ENCODE measurements at places on chromosomes 13 and 19.

DNA sequence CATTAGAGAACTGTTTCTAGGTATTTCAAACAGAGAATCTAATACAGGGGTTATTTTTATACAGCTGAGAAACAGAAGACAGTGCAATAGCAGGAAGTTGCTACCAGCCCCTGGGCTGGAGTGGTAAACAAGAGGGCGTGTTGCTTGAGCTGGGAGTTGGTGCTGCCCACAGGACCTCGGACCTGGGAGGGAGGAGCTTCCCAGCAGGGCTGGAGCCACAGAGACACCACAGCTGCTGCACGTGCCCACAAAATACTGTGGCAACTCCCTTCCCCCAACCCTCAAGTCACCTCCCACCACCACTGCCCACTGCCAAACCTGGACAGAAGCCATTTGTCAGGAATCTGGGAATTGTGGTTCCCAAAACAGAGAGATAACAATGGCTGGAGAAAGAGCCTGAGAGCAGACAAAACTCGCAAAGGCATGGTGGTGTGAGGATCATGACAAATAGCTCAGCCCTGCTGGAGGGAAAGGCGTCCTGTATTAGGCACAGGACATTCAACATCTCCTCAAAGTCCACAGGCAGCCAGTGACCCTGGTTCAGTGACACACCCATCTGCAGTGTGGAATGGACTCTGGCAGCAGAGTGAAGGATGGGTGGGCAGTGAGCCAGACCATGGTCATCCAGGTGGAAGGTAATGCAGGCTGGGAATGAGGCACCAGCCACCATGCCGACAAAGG, 57.2 kb downstream of the SPATA13 start:
- no peak for DNase-seq

GRCh38 chr19:35403116-35403760, 32.4 kb downstream of the GPR42 start:
- no peak for DNase-seq

GRCh38 chr13:76994281-76994680, 2.4 kb downstream of the CLN5 start:
- no peak for DNase-seq

DNA sequence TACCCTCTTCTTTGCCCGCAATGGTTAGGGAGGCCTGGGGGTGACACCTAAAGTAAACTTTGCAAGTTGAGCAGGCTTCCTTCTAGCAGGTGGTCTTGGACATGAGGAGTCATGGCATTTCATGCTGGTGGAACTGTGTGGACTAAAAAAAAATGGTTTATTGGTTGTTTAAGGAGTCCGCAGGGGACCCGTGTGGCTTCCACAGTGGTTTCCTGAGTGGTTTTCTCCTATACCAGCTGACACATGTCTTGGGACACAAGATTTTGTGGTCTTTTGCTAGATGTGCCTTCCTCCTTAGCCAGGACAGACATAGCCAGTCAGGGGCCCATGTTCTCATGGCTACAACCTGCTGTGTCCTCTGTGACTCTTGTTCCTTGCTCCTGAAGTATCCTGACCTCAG, 1.5 kb downstream of the ZNF543 start:
- DNase-seq: no peak

- no peak for DNase-seq
These were observed 2.1 kb upstream of the CA11 start for GRCh38 chr19:48648134-48648533.

- DNase-seq: no peak
These were observed 8.5 kb upstream of the SLC25A15 start for GRCh38 chr13:40780822-40781401.

- DNase-seq: no peak
These were observed 15.5 kb downstream of the APLP1 start for GRCh38 chr19:35883882-35884281.

DNA sequence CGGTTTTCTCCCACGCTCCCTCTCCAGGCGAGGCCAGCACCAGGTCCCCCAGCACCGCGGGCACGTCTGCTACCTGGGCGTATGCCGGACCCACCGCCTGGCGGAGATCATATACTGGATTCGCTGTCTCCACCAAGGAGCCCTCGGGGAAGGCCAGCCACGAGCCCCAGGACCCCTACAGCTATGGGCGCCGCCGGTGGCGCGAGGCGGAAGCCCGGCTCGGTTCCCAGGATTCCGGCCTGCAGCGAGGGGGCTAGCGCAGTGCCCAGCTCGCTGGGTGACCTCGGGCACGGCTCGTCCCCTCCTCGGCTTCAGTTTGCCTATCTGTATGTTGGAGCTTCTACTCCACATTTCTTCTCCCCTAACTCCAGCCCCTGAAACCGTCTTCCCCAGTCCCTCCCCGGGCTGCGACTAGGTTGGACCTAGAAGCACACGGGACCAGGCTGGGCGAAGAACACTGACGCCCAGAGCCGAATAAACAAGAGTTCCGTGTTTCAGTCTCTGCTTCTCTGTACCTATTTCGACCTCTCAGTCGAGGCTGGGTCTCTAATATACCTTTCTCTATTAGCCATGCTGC, 749 bp upstream of the CPT1C start:
- DNase-seq: no peak

DNA sequence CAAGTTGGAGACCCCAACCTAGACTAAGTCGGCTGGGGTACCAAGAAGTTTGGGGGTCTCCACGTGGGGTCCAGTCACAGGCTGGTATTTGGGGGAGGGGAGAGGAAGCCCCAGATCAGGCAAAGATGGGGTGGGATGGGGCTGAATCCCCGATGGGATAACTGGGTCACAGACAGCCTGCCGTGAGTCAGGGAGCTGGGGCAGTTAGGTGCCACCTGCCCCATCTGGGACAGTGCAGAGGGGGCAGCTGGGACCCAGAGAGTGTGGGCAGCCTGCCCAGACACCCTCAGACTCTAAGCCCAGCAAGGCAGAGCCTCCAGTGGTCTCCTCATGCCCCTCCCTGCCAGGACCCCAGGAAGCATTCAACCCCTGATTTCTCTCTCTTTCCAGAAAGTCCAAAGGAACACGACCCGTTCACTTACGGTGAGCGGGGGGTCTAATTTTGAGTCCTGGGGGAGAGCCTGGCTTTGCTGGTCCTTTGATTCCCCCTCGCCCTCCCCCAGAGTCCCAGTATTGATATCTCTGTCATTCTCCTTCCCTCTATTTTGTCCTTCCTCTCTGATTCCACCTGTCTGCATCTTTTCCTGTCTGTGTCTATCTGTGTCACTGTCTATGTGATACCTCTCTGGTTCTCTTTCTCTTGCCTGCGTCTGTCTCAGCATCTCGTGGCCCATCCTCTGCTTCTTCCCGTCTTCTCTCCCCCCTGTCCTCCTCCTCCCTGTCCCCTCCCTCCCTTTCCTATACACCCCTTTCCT, 1.8 kb downstream of the FXYD1 start:
- DNase-seq: no peak

DNA sequence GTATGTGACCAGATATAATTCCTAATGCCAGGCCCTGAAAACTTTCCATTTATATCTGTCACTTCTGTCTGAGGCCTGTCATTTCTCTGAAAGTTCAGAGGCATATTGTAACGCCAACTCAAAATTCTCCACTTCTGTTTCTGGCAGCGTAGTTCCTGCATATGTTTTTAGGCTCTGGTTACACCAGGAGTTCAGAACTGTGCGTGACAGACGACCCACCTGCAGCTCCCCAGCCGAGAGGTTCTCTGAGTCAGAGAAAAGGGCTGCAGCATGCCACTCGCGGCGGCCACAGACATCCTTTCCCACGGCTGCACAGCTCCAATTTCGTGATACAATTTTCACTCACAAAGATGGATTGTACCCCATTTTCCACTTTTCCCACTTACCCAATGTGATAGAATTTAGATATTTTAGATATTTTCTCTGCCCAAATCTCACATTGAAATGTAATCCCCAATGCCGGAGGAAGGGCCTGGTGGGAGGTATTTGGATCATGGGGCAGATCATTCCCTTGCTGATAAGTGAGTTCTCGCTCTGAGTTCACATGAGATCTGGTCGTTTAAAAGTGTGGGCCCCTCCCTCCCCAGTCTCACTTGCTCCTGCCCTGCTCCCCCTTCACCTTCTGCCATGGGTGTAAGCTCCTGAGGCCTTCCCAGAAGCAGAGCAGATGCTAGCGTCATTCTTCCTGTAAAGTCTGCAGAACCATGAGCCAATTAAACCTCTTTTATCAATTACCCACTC, 308.1 kb downstream of the LIG4 start:
- DNase-seq: no peak

DNA sequence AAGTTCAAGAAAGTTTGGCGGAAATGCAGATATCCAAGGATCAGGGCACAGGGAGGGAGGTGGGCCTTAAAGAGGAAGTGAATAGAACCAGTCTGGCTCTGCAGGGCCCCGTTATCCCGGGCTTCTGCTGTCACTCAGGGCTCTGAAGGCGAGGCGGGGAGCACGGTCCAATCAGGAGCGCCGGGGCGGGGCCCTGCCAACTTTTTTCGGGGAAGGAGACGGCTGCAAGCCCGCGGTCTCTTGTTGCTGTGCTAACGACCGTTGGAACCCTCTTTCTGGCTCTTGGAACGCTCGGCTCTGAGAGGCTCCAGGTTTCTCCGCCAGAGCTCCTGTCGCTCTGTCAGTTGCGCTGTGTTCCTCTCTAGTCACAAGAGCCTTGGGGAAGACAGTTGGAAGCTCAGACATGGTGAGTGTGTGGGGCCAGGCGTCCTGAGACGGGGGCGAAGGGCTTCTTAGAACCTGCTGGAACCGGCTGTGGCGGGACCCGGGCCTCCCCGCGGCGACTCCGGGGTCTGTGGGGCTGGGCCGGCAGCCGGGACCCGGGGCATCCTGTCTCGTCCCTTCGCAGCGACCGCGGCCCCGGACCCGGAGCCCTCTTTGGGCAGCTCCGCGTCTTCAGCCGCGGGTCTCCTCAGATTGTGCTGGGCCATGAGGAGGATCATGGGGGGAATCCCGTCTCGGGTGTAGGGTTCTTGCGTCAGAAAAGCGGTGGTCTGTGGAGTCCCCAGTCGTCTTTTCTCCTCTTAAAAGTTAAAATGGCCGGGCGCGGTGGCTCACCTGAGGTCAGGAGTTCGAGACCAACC, 27.7 kb downstream of the ZNF844 start:
- no peak for DNase-seq

DNA sequence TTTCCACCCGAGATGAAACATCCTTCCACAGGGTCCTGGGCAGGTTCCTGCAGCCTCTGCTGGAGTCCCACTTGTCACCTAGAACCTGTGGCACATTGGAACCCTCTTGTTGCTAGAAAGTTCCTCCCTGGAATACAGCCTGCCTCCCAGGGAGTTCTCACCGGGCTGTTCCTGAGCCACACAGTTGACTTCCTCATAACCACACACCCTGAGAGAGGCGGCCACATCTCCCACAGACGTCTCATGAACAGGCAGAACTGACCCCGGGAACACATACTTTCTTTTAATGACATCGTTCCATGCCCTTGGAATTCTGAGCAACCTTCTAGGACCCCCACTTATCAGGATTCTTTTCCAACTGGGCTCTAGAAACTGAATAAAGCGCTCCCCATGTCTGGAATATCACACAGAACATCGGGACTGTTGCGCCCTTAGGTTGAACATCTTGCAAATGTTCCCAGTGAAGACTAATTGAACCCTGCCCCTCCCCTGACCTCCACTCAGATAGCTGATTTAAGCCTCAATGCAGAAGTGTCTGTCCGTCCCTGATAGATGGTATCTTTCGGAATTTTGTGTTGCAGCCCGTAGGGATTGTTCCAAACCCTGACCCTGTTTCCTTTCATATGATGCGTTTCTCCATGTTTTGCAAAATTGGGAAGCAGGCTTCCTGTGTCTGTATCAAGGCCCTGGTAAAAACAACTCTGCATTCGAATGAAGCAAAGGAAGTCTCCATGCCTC, 91.1 kb downstream of the RAB20 start:
- no peak for DNase-seq

- no peak for DNase-seq
These were observed 299.7 kb downstream of the DLEU7 start for GRCh38 chr13:50543782-50544181.

DNA sequence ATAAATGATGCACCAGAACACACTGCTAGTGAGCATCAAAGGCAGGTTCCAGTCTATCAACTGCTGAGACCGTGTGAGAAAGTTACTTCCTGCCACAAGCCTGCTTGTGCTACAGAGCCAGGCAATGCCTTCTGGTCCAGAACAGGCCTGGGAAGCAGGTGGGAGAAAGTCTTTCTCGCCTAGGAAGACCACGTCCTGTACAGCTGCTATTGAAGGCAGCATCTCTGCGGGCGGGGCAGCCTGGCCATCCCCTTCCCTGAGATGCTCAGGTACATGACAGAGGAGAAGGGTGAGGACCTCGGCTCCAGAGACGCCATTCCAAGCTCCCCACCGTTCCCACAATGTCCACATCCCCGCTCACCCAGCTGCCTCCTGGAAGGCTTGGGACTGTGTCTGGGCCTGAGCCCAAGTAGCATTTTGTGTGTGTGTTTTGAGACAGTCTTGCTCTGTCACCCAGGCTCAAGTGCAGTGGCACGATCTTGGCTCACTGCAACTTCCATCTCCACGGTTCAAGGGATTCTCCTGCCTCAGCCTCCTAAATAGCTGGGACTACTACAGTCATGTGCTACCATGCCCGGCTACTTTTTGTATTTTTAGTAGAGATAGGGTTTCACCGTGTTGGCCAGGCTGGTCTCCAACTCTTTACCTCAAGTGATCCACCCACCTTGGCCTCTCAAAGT, 3.4 kb downstream of the RFX1 start:
- no peak for DNase-seq

GRCh38 chr13:49993111-49993510, 3.7 kb upstream of the TRIM13 start:
- no peak for DNase-seq

DNA sequence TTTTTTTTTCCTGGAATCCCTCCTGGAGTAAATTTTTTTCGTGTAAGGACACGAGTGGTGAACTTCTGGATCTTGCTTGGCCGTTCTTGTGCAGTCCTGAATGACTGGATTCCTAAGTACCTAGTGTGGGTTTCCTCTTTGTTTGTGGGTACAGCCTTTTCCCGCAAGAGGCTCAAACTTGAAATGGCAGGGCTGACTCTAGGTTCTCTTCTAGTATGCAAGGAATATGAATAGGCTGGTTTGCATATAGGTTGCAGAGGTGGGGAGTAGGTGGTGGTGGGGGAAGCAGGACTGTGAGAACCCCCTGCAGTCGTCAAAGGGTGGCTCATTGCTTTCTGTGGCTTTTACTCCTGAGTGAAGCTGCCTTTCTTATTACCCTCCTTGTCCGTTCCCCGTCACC, 13.6 kb downstream of the UBAC2 start:
- no peak for DNase-seq

- DNase-seq: no peak
These were observed 269.3 kb upstream of the MIR17HG start for GRCh38 chr13:91078093-91078679.

DNA sequence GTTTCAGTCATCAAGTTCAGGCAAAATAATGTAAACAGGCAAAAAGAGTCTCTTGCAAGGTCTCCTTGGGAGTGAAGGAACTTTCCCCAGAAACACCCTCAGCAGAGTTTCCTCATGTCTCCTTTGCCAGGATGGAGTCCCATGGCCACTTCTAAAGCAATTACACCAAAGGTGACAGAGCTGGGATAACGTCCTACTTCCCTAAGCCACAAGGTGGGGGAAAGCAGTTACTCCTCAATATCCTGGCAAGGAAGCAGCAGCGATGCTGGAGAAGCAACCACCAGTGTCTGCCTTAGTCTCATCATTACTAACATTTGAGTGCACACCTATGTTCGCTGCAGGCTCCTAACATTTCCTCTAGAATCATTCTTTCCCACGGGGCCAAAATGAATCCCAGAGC, 88.6 kb downstream of the UBL3 start:
- DNase-seq: no peak
